ENCODE measurements at places on chromosomes 5 and 9. TPM values are rescaled to one million over a fixed set of nuclear protein-coding genes. Genes with fewer than 3 reads are reported as not detected.

TUSC1 gene
- 18.1 TPM for total RNA-seq

MARVELD2 gene
- total RNA-seq = 20.0 TPM

ESM1 gene
- not detected for total RNA-seq

ABLIM3 gene
- 98.5 TPM for total RNA-seq

PCDHGA1 gene
- 0.22 TPM for total RNA-seq

ZNF169 gene
- 2.4 TPM for total RNA-seq

TLE4 gene
- total RNA-seq = 69.1 TPM

ZNF462 gene
- total RNA-seq = 17.0 TPM

NR2F1 gene
- 1.6 TPM for total RNA-seq

CBY3 gene
- not detected for total RNA-seq

SNCAIP gene
- total RNA-seq = 0.11 TPM

HAPLN1 gene
- total RNA-seq = not detected

ORM2 gene
- total RNA-seq = not detected

NIPBL gene
- total RNA-seq = 26.3 TPM

SHISAL2B gene
- total RNA-seq = not detected

SPAAR gene
- not detected for total RNA-seq

SH3PXD2B gene
- 33.2 TPM for total RNA-seq

AHRR gene
- total RNA-seq = 3.5 TPM

C5orf63 gene
- total RNA-seq = 6.0 TPM

SLC34A3 gene
- 0.11 TPM for total RNA-seq

PLAC8L1 gene
- total RNA-seq = not detected

ASS1 gene
- 5.5 TPM for total RNA-seq

HEMGN gene
- total RNA-seq = not detected

ACTBL2 gene
- total RNA-seq = 2.7 TPM

CNTNAP3 gene
- 94.2 TPM for total RNA-seq

NDUFAF2 gene
- 11.9 TPM for total RNA-seq

ADAMTS2 gene
- total RNA-seq = 43.3 TPM

Data from placental epithelial cell (primary cell).